ENCODE measurements at places on chromosomes 3 and 15. TPM values are rescaled to one million over a fixed set of nuclear protein-coding genes. Genes with fewer than 3 reads are reported as not detected.

Gene TMCO5A
- 0.73 TPM for total RNA-seq

Gene ATOSA
- total RNA-seq: 47.6 TPM

Gene KBTBD8
- total RNA-seq: 5.0 TPM

Gene ZNF774
- total RNA-seq: 1.8 TPM

Gene BTLA
- 0.57 TPM for total RNA-seq

Gene GOLGA8G
- not detected for total RNA-seq

DNA sequence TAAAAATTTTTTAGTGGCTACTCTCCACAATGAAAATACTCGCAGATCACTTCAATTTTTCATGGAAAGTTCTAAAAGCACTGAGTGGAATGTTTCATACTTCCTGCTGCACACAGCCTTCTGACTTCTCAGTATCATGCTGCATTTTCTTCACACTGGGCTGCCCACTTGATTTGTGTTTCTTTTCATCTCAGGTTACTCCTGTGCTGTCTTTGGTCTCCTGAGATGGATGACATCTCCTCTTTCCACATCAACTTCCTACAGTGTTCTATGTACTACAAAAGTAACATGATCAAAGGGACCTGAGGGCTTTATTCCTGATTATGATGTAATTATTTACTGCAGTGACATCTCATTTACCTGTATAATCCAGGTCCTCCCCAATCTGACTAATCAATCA is 927.7 kb downstream of the ROBO2 start:
- ATAC-seq: no peak

GRCh38 chr15:83582381-83582780 is 71.5 kb upstream of the ADAMTSL3 start:
- no peak for ATAC-seq

- ATAC-seq: no peak
Measured at GRCh38 chr3:30231277-30232141, 374.9 kb upstream of the TGFBR2 start.

GRCh38 chr15:101498076-101498716 is 8.7 kb upstream of the PCSK6 start:
- no peak for ATAC-seq

DNA sequence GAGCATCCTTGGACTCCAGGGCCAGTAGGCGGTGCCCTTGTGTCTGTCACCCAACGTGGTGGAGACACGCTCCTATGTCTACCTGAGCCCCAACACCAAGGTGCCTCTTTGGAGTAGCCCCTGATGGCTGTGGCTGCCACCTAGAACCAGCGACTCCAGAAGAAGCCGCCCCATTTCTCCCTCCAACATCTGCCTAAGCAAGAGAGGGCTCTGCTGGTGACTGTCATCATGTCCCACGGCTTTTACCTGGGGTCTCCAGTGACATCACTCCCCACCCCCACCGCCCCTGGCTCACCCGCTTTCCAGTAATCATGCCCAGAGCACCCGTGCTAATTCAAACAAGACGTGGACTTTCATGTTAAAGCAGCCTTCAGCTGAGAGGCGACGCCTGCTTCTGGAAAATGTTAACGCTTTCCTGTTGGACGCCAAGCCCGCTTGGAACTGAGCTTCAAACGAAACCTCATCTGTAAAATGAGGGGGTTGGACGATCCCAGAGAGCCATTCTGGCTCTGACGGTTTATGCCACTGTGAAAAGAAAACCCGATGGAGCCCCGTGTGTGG is 57.0 kb downstream of the ISG20 start:
- ATAC-seq: no peak

DNA sequence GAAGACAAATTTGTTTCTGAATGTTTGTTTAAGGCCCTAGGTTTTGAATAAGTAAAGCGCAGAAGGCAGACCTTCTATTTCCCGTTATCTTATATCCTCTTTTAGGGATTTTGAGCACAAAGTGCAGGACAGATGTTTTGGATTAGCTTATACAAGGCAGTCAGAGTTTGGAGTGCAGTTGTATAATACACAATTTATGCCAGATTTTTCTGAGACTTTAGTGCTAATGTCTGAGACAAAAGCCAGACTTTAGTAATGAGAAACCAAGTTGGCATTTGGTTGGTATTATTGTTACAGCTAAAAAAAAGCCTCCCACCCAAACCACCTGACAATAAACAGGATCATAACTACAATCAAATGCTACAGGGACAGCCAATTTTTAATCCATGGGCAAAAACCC is 309.9 kb upstream of the SATB1 start:
- ATAC-seq: no peak

DNA sequence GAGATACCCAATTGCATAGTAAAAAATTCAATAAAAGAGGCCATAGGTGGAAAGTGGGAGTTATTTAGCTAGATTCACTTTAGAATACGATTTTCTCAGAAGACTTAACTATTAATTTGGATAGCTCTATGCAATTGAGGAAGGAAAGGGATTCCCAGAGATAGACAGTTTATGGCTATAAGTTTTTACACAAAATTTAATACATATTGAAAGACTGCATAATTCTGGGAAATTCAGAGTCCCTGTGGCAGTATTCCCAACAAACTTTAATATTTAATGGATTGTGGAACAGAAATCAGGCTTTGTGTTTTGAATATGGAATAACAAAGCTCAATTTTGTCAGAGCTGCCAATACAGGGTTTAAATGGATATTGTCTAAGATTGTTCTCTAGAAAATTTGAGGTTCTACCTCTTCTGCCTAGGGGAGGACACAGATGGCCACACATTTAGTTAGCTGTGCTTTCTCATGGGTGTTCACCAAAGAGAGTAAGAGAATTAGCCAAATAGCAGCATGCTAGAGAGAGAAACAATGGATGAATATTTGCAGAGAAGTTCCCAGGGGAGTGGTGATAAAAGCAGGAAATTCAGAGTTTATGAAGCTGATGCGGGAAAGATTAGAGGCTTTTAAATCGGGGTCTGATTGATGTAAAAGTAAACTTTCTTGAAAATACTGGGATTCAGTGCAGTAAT is 8.5 kb downstream of the ISL2 start:
- no peak for ATAC-seq

- ATAC-seq: no peak
Measured at GRCh38 chr3:192940129-192940528, 22.5 kb upstream of the MB21D2 start.

- no peak for ATAC-seq
Measured at GRCh38 chr3:157888040-157888439, 218.2 kb downstream of the SHOX2 start.

DNA sequence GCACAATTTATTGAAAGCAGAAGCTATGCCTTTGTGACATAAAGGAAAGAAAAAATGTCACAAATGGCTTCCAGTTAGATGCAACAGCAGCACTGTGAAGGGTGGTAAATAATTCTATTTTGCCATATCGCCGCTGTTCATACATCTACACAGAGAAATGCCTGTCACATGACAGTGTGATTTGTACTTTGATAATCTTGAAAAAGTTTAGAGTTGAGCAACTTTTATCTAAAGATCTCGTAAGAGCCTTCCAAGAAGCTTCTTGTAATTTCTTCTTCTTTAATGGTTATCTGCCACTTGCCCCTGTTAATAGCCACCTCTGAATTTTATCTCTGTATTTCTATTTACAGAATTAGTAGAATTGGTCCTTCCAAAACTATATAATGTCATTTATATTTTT is 192.3 kb downstream of the ATP8B4 start:
- ATAC-seq: no peak

GRCh38 chr15:38212729-38213351 is 39.8 kb upstream of the SPRED1 start:
- peak; percentile 57 for ATAC-seq

- ATAC-seq: no peak
Measured at GRCh38 chr3:13474776-13475303, 5.3 kb upstream of the HDAC11 start.

- ATAC-seq: no peak
Measured at GRCh38 chr3:178706411-178706810, 170.2 kb downstream of the KCNMB2 start.

GRCh38 chr15:75306188-75306587 is 23.6 kb downstream of the GOLGA6D start:
- ATAC-seq: no peak

- ATAC-seq: no peak
Measured at GRCh38 chr3:152197937-152198336, 70.8 kb upstream of the MBNL1 start.

GRCh38 chr3:110526777-110527727 is 544.6 kb upstream of the NECTIN3 start:
- peak; percentile 57 for ATAC-seq

All from motor neuron (in vitro differentiated cells).